ENCODE measurements at places on chromosomes 2 and 18. TPM values are rescaled to one million over a fixed set of nuclear protein-coding genes. Genes with fewer than 3 reads are reported as not detected.

The C2orf15 gene
- total RNA-seq: 0.30 TPM

The RIT2 gene
- total RNA-seq: not detected

The B4GALT6 gene
- 11.9 TPM for total RNA-seq

The GRB14 gene
- 27.8 TPM for total RNA-seq

The SERPINB3 gene
- total RNA-seq: not detected

GRCh38 chr2:38033646-38034045 lies 42.3 kb downstream of the CYP1B1 start:
- DNase-seq: no peak

- no peak for DNase-seq
Observed at GRCh38 chr2:105110295-105110829, 72.5 kb downstream of the MRPS9 start.

GRCh38 chr2:216215658-216216390 lies 106.7 kb downstream of the XRCC5 start:
- no peak for DNase-seq

- DNase-seq: no peak
Observed at GRCh38 chr2:88099798-88100488, 27.9 kb downstream of the FABP1 start.

DNA sequence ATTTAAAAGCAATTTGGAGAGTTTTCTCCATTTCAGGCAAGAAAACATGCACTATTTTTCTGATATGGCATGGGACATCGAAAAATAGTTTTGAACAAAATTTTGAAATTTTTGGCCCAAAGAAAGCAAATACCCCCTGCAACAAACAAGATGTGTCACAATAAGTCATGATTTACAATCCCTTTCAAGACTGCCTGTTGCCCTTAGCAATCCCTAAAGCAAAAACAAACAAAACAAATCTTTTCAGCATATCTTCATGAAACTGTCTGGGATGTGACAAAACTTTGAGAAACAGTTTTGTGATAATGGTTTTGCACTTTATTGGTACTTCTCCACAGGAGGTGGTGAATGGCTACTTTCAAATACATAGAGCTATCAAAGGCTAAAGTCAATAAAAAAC lies 1888.7 kb upstream of the PIK3C3 start:
- DNase-seq: no peak

GRCh38 chr2:77054938-77055337 lies 467.2 kb downstream of the LRRTM4 start:
- no peak for DNase-seq
